Tibial nerve (tissue), 4 donors: ENCODE measurements at places on chromosomes 12 and 14. TPM values are rescaled to one million over a fixed set of nuclear protein-coding genes. Genes with fewer than 3 reads are reported as not detected.

DNA sequence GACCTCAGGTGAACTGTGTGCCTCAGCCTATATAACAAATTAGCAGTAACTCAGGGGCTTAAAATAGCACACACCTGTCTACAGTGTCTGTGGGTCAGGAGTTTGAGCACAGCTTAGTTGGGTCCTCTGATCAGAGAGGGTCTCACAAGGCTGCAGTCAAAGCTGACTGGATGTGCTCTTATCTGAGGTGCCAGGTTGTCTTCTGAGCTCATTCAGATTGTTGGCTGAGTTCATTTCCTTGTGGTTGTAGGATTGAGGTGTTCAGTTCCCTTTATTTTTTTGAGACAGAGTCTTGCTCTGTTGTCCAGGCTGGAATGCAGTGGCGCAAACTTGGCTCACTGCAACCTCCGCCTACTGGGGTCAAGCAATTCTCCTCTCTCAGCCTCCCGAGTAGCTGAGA lies 164.7 kb downstream of the ADCK1 start:
- peaks cover 10% of the 10 kb centered on the region for H3K4me1 ChIP-seq
- H3K27me3 ChIP-seq, result peaks cover 12% of the 10 kb centered on the region
- H3K27ac ChIP-seq, result no peak overlapping the region
- no peaks in the 10 kb centered on the region for H3K36me3 ChIP-seq
- DNase-seq, result no peak

GRCh38 chr14:93788543-93789227 lies 400 bp upstream of the PRIMA1 start:
- H3K27ac ChIP-seq, result peak overlapping the region; percentile 92
- no peaks in the 10 kb centered on the region for H3K36me3 ChIP-seq
- H3K4me3 ChIP-seq, result peak overlapping the region; percentile 68

GRCh38 chr12:90899456-90900182 lies 55.4 kb downstream of the CCER1 start:
- DNase-seq, result no peak
- H3K4me1 ChIP-seq, result no peaks in the 10 kb centered on the region
- no peak overlapping the region for H3K27ac ChIP-seq
- H3K36me3 ChIP-seq, result no peaks in the 10 kb centered on the region
- no peak overlapping the region for H3K4me3 ChIP-seq
- H3K27me3 ChIP-seq, result no peaks in the 10 kb centered on the region

DNA sequence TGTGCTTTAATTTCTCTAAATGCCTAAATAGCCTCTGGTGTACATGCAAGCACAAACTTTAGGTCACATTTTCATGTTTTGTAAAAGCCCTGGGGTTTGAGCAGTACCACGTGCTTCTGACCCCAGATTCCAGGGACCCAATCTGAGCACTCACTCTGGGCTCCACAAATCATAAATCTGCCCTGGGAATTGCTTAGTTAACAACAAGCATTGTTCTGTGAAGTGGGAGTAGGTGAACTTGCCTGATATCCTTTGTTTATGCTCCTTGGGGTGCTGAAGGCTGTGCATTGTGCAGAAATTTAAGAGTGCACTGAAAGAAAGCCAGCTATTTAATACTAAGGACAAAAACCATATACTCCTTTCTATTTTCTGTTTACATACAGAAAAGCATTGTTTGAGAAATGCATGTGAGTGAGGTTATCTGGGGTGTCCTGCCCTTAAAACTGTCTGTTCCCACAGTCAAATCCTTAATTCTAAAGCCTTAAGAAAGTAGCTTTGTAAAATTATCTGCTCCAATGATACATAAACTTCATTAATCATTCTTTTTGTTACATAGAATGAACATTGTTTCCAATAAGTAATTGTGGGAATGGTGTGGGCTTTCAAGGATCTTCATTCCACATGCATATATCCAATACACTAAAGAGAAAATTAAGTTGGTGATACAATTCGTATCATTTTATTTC lies 258.6 kb upstream of the NPAS3 start:
- H3K27me3 ChIP-seq, result no peaks in the 10 kb centered on the region
- no peak overlapping the region for H3K4me3 ChIP-seq
- H3K4me1 ChIP-seq, result no peaks in the 10 kb centered on the region
- DNase-seq, result no peak
- no peaks in the 10 kb centered on the region for H3K36me3 ChIP-seq

- H3K36me3 ChIP-seq, result no peaks in the 10 kb centered on the region
- no peaks in the 10 kb centered on the region for H3K27me3 ChIP-seq
- H3K4me1 ChIP-seq, result no peaks in the 10 kb centered on the region
- DNase-seq, result peak; percentile 66
These were observed 449 bp upstream of the LTBP2 start for GRCh38 chr14:74612350-74613021.

DNA sequence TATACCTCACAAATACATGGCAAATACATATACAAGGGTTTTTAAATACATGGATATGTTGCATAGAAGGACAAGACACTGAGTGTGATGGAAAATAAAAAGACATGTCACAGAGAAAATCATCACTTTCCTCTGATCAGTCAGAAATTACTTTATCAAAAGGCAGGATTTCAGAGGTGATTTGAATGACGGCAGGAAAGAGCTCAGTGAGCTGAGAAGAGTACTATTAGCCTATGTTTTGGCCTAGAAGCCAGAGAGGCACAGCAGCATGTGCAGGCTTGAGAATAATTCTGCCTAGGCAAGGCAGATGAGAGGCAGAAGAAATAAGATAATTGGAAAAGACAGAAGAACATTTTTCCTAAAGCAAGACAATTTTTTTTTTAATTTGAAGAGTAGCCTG lies 94.9 kb downstream of the BCAT1 start:
- H3K4me1 ChIP-seq, result no peaks in the 10 kb centered on the region
- H3K27me3 ChIP-seq, result no peaks in the 10 kb centered on the region
- H3K27ac ChIP-seq, result no peak overlapping the region
- H3K36me3 ChIP-seq, result no peaks in the 10 kb centered on the region
- H3K4me3 ChIP-seq, result no peak overlapping the region
- no peak for DNase-seq

GRCh38 chr12:47085815-47086252 lies 6.1 kb upstream of the AMIGO2 start:
- H3K4me3 ChIP-seq, result no peak overlapping the region
- no peak for DNase-seq
- H3K27me3 ChIP-seq, result no peaks in the 10 kb centered on the region
- H3K36me3 ChIP-seq, result no peaks in the 10 kb centered on the region

- no peak overlapping the region for H3K27ac ChIP-seq
- H3K36me3 ChIP-seq, result no peaks in the 10 kb centered on the region
- H3K27me3 ChIP-seq, result no peaks in the 10 kb centered on the region
- H3K4me3 ChIP-seq, result no peak overlapping the region
- DNase-seq, result peak; percentile 10
These were observed 133.7 kb downstream of the ADGRD1 start for GRCh38 chr12:131087302-131087818.

DNA sequence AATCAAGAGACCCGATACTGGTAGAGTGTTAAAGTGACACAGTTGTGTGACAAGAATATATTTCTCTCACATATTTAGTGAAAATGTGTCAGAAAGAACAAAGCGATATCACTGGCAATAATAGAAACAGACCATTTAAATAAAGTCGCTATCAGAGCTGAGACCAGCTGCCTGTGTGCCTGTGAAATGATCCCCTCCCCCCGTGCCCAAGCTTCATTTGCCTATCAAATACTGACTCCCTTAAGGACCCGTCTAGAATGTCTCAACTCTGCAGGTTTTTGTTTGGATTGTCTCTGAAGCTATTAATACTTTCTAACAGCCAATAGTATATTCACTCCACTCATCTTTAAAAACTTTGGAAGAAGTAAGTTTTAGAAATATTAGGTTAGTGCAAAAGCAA lies 98.9 kb downstream of the EGLN3 start:
- H3K4me1 ChIP-seq, result no peaks in the 10 kb centered on the region
- H3K36me3 ChIP-seq, result no peaks in the 10 kb centered on the region
- H3K27ac ChIP-seq, result no peak overlapping the region
- H3K27me3 ChIP-seq, result no peaks in the 10 kb centered on the region
- DNase-seq, result no peak
- no peak overlapping the region for H3K4me3 ChIP-seq

- no peak overlapping the region for H3K4me3 ChIP-seq
- H3K4me1 ChIP-seq, result no peaks in the 10 kb centered on the region
- no peaks in the 10 kb centered on the region for H3K27me3 ChIP-seq
- peaks cover 59% of the 10 kb centered on the region for H3K36me3 ChIP-seq
- H3K27ac ChIP-seq, result no peak overlapping the region
These were observed 74.5 kb upstream of the DNM1L start for GRCh38 chr12:32604565-32604964.

DNA sequence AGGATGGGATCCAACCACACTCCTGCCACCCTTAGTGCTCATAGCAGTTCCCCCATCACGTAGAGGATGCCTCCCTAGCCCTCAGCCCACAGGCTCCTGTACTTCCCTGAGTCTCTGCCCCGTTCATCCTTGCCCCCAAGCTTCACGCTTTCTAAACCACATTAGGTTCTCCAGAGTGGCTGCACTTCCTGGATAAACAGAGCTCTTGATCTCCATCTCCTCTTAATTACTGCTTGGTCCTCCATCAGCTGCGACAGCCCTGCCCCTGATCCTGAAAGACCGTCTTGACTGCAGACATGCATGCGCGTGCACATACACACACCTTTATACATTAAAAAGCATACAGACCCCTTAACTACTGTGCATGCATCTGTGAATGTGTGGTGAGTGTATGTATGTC lies 530.0 kb downstream of the BCL11B start:
- H3K27me3 ChIP-seq, result no peaks in the 10 kb centered on the region
- no peaks in the 10 kb centered on the region for H3K36me3 ChIP-seq
- H3K4me1 ChIP-seq, result no peaks in the 10 kb centered on the region
- H3K4me3 ChIP-seq, result no peak overlapping the region
- H3K27ac ChIP-seq, result no peak overlapping the region
- no peak for DNase-seq

GRCh38 chr12:92993259-92993658 lies 64.2 kb upstream of the EEA1 start:
- H3K4me3 ChIP-seq, result no peak overlapping the region
- DNase-seq, result no peak
- H3K36me3 ChIP-seq, result no peaks in the 10 kb centered on the region
- no peaks in the 10 kb centered on the region for H3K27me3 ChIP-seq
- no peak overlapping the region for H3K27ac ChIP-seq
- H3K4me1 ChIP-seq, result no peaks in the 10 kb centered on the region

- H3K4me3 ChIP-seq, result no peak overlapping the region
- DNase-seq, result peak; percentile 34
- no peaks in the 10 kb centered on the region for H3K36me3 ChIP-seq
- H3K27ac ChIP-seq, result no peak overlapping the region
- H3K27me3 ChIP-seq, result no peaks in the 10 kb centered on the region
- H3K4me1 ChIP-seq, result no peaks in the 10 kb centered on the region
These were observed 33.5 kb downstream of the SLC6A12 start for GRCh38 chr12:180445-180844.

- H3K36me3 ChIP-seq, result no peaks in the 10 kb centered on the region
- no peaks in the 10 kb centered on the region for H3K27me3 ChIP-seq
- no peak overlapping the region for H3K4me3 ChIP-seq
- DNase-seq, result no peak
- H3K27ac ChIP-seq, result no peak overlapping the region
- H3K4me1 ChIP-seq, result no peaks in the 10 kb centered on the region
These were observed 10.9 kb upstream of the MYL2 start for GRCh38 chr12:110931315-110931728.

DNA sequence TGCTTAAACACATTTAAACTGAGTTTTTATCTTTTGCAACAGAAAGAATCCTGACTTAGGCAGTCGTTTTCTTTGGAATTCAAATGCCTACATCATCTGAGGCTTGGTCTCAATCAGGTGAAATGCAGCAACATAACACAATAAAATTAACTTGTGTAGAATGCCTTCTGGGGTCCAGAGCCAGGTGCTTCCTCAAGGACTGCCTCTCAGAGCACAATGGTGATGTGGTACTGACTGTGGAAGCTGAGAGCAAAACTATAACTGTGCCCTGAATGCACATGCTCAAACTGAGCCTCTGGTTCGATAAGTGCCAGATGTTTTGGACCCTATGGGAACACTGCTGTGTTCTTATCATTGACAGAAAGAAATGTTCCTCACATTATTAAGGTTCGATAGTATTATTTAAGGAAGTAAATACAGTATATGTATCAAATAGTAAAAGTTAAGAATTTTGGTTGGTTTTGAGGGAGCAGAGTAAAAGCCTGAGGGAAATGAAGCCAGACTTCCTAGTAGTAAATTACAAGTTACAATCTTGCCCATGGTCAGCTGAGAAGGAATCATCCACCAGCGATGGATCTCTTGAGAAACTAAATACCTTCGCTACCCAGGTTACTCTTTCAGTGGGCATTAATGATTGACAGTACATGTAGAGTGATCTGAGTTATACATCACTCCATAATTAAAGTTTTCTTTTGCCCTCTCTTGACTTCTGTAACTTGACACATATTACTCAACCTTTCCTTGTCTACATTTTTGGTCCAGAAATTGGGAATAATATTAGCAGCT lies 122.9 kb upstream of the ATP2B1 start:
- no peaks in the 10 kb centered on the region for H3K27me3 ChIP-seq
- no peaks in the 10 kb centered on the region for H3K4me1 ChIP-seq
- no peak for DNase-seq
- H3K4me3 ChIP-seq, result no peak overlapping the region

- H3K27me3 ChIP-seq, result no peaks in the 10 kb centered on the region
- no peak overlapping the region for H3K4me3 ChIP-seq
- no peaks in the 10 kb centered on the region for H3K4me1 ChIP-seq
- DNase-seq, result no peak
These were observed 46.5 kb downstream of the CHGA start for GRCh38 chr14:92969430-92969829.

DNA sequence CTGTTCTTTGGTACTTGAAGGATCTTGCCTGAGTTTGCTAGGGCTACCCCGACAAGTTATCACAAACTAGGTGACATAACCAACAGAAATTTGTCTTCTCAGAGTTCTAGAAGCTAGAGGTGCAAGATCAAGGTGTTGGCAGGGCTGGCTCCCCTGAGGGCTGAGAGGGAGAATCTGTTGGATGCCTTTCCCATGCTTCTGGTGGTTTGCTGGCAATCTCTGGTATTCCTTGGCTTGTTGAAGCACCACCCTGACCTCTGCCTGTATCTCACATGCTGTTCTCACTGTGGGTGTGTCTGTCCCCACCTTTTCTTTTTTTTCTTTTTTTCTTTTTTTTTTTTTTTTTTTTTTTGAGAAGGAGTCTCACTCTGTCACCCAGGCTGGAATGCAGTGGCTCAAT lies 81.2 kb downstream of the VCPKMT start:
- H3K36me3 ChIP-seq, result no peaks in the 10 kb centered on the region
- H3K4me1 ChIP-seq, result peaks cover 29% of the 10 kb centered on the region
- no peak overlapping the region for H3K4me3 ChIP-seq
- DNase-seq, result no peak
- H3K27me3 ChIP-seq, result no peaks in the 10 kb centered on the region
- H3K27ac ChIP-seq, result no peak overlapping the region

GRCh38 chr14:75069121-75069810 lies at the start of gene ZC2HC1C:
Gene ZC2HC1C (plus strand): TSS chr14:75069641. CDS start chr14:75070574, 933 bp downstream.
- no peaks in the 10 kb centered on the region for H3K27me3 ChIP-seq
- peak within 1 kb of the TSS; percentile 22 for H3K4me3 ChIP-seq
- no peaks in the 10 kb centered on the region for H3K36me3 ChIP-seq
- H3K4me1 ChIP-seq, result no peaks in the 10 kb centered on the region
- H3K27ac ChIP-seq, result peak within 1 kb of the TSS; percentile 94
- DNase-seq, result peak; percentile 93

Gene SDS
- not detected for total RNA-seq

Gene MTRFR
- 13.2 TPM for total RNA-seq

Gene GRIP1
- total RNA-seq, result 0.84 TPM

Gene PCED1B
- total RNA-seq, result not detected

Gene TXNRD1
- total RNA-seq, result 138 TPM

Gene CLEC9A
- not detected for total RNA-seq

Gene SLC7A7
- total RNA-seq, result 8.4 TPM

Gene RPS6KL1
- total RNA-seq, result 11.1 TPM

Gene HRK
- total RNA-seq, result not detected

Gene SERPINA5
- total RNA-seq, result 6.5 TPM

Gene TAS2R19
- total RNA-seq, result 10.8 TPM

Gene OR6C2
- not detected for total RNA-seq

Gene ACRBP
- 2.4 TPM for total RNA-seq

Gene ERBB3
- 165 TPM for total RNA-seq

Gene SRRM4
- not detected for total RNA-seq

Gene SOAT2
- 2.9 TPM for total RNA-seq

Gene GPR137C
- 0.22 TPM for total RNA-seq
